ENCODE measurements at places on chromosomes 7 and 10.

GRCh38 chr7:44390701-44391100, 65.3 kb upstream of the CAMK2B start:
- no peak for DNase-seq

DNA sequence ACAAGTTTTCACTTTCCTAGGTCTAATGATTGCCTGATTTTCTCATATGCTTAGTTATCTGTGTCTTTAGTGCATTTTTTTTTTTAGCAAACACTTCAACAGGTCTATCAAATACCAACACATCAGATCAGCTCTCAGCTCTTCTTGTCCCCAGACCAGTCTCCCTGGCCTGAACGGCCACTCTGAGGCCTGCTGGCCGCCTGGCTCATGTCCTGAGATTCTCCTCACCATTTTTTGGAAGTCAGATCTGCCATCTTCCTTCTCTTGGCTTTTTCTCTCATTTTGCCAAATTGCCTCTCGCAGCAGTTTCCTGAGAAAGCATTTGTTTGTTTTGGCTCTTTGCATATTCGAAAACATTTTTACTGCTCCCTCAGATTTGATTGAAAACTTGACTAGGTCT, 29.3 kb downstream of the PPP2R2D start:
- DNase-seq: no peak

DNA sequence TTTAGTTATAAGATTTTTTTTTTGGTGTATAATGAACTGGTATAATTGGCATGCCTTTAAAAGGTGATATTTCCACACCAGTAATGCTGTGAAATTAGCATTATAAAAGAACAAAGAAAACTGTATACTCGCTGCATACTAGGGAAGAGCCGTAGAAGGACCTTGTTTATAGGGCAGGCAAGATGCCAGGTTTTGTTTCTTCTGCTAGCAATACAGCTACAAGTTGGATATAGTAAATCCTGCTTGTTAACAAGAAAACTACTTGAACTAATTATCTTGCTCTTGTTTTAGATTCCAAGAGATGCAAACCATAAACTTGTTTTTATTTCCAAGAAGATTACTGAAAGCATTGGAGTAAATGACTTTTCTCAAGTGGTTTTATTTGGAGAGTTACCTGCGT, 1.9 kb downstream of the DNAH11 start:
- DNase-seq: peak; percentile 22

DNA sequence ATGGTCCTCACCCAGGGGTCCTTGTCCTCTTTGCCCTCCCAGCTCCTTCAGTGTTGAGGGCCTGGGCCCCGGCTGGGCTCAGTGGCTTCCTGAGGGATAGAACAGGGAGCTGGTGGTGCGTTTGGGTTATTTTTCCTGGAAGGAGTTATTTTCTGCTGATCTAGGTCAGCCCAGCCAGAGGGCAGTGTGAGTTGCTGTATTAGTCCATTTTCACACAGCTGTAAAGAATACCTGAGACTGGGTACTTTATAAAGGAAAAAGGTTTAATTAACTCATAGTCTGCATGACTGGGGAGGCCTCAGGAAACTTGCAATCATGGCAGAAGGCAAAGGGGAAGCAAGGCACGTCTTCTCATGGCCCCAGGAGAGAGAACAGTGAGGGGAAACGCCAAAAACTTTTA, 122.4 kb upstream of the PCBD1 start:
- DNase-seq: no peak

- DNase-seq: no peak
These were observed 18.8 kb downstream of the AKR1B1 start for GRCh38 chr7:134440067-134440466.

DNA sequence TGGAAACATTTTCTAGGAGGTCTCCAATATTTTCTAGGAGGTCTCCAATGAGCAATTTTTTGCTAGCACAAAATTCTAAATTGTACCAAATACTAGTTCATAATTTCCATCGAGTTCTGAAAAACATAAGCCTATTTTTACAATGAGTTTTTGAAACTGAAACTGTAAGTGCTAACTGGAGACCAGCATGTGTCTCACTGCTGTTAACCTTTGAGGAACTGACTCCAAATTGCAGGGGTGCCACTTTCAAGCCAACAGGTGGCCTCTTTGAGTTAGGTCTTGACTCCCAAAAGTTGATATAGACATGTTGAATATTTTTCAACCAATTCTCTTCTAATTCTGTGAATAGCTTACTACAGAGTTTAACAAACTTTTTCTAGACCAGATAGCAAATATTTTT, 58.8 kb downstream of the CAV1 start:
- DNase-seq: peak; percentile 34

GRCh38 chr10:87761153-87761552, 56.9 kb downstream of the ATAD1 start:
- no peak for DNase-seq

GRCh38 chr7:142645777-142646176, 103.5 kb upstream of the PRSS1 start:
- no peak for DNase-seq

- no peak for DNase-seq
These were observed 608.0 kb upstream of the GALNT17 start for GRCh38 chr7:70523989-70524351.

- peak; percentile 41 for DNase-seq
These were observed 212.2 kb downstream of the CHRM2 start for GRCh38 chr7:137080516-137081203.

- DNase-seq: no peak
These were observed 711.7 kb downstream of the SORCS3 start for GRCh38 chr10:105352827-105353226.

GRCh38 chr7:116528008-116528789, 3.4 kb downstream of the CAV1 start:
- DNase-seq: peak; percentile 99

DNA sequence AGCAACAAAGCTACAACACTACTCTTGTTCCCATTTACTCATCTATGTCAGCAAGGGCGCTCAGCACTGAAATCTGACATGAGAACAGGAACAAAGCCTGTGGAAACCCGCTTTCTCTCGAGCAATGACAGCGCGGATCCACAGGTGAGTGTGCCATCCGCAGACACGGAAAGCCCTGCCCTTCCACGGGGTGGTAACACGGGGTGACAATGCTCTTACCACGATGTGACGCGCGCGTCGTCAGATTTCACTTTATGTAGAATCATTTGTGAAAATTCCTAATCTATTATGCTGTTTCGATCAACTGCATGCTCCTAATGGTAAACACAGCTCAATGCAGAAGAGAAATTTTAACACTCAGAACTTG, 34.4 kb downstream of the ZFAND2A start:
- no peak for DNase-seq

- no peak for DNase-seq
These were observed 23.8 kb upstream of the STARD3NL start for GRCh38 chr7:38154278-38154677.

DNA sequence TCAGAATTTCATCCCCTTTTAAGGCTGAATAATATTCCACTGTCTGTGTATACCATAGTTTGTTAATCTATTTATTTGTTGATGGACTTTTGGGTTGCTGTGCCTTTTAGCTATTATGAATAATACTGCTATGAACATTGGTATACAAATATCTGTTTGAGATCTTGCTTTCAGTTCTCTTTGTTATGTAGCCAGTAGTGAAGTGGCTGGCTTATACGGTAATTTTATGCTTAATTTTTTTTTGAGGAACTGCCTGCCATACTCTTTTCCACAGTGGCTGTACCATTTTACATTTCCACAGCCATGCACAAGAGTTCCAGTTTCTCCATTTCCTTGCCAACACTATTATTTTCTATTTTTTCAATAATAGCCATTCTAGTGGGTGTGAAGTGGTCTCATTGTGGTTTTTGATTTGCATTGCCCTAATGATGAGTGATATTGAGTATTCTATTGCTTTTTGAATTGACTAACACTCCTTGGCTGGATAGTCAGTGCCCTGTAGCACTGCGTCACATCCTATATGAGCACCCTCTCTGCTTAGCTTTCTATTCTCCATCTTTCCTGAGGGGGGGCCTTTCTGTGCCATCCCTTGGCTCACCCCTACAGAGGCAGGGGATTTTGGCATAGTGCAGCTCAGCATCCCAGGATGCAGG, 29.4 kb upstream of the RAPGEF5 start:
- DNase-seq: no peak

- no peak for DNase-seq
These were observed 137.9 kb downstream of the KLF6 start for GRCh38 chr10:3647074-3647473.

GRCh38 chr7:37945336-37945735, 24.9 kb downstream of the EPDR1 start:
- no peak for DNase-seq

GRCh38 chr7:127392182-127392565, 334 bp downstream of the ZNF800 start:
- DNase-seq: peak; percentile 67

GRCh38 chr7:27553273-27553672, 109.4 kb downstream of the HIBADH start:
- no peak for DNase-seq

- peak; percentile 76 for DNase-seq
These were observed 102.3 kb upstream of the PPIF start for GRCh38 chr10:79244841-79245504.

DNA sequence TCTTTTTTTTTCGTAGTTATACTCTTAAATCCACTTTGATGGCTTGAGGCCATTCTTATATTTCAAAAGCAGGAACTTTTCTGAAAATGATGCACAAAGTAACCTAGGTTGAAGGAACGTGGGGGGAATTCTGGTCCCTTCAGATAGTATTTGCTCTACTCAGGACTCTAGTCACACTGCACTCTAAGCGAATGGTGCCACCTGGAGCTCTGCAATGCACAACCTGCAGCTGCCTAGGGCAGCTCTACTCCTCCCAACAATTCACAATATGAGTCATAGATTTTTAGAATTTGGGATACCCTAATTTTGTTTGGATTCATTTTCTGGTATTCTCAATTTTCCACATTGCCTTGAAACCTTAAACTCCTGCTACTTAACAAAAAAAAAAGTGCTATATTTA, 17.3 kb downstream of the SYPL1 start:
- no peak for DNase-seq

DNA sequence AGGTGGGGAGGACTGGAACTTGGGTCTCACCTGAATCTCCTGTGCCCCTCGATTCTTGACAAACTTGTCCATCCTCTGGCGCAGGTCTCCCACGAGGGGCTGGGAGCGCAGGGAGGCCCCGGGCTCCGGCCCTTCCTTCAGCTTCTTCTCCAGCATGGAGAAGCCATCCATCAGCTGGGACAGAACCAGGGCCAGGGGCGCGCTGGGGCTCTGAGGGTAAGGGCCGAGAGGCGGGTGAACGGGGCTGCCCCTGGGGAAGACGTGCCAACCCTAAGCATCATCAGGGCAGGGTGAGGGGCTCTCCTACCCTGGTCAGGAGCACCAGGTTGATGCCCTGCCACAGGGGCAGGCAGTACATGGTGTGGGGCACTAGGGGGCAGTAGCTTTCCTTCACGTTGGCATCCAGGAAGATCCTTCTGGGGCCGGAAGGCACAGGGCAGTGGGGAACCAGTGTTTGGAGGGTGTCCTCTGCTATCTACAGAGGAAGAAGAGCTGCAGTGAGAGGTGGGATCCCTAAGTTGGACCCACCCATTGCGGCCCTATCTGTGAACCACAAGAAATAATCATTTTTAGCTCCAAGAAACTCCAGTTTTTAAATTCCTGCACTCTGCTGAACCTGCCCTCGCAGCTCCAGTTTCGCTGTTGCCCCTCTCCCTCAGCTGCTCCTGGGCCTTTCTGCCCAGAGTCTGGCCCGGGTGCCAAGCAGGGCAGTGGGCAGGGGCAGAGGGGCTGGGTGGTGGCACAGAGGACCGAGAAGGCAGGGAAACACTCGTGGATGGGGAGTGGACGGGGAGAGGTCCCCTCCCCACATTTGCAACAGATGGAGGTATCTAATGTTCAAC, 10.8 kb upstream of the PYROXD2 start:
- peak; percentile 19 for DNase-seq

DNA sequence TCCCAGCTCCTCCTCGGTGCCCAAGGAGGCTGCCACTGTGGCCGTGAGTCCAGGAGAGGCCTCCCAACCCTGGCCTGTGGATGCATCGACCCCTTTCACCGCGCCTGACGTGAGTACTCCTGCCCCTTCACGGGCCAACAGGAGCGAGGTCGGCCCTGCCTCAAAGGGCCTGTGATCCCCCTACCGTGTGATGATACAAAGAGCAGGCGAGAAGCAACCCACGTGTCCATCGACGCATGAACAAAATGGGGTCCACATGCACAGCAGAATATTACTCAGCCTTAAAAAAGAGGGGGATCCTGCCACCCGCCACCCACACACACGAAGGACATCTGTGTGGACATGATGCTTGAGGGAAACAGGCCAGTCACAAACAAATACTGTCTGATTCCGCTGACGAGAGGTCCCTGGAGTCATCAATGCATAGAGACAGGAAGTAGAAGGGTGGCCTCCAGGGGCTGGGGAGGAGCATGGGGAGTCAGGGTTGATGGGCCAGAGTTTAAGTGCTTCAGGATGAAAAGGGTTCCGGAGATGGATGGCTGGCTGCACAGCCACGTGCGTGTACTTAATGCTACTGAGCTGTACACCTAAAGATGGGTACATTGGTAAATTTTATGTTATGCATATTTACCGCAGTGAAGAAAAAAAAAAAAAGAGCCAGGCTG, 151.9 kb downstream of the PRKAG2 start:
- DNase-seq: no peak

DNA sequence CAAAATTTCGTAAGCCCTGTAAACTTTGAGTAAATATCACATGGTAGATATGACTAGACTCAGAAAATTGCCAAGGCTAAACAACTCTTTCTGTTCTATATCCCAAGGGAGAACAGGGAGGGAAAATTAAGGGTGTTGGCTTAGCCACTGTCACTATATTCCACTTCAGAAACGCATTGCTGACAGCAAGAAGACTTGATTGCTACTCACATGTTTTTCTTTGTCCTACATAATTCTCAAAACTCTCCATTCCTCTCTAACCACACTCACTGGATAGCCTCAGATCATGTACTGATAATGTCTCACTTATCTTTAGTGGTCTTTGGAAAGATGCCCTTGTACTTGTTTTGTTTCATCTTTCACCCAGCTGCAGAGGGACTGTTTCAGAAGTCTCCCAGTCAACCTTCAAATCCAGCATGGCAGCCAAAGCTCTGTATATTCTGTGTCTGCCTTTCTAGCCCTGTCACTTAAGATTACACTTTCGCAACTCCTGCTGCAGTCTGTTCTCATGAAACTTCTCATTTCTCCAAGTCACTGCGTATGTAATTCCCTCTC, 582.4 kb upstream of the FZD8 start:
- peak; percentile 89 for DNase-seq

GRCh38 chr7:50022991-50023390, 70.1 kb downstream of the ZPBP start:
- DNase-seq: no peak

DNA sequence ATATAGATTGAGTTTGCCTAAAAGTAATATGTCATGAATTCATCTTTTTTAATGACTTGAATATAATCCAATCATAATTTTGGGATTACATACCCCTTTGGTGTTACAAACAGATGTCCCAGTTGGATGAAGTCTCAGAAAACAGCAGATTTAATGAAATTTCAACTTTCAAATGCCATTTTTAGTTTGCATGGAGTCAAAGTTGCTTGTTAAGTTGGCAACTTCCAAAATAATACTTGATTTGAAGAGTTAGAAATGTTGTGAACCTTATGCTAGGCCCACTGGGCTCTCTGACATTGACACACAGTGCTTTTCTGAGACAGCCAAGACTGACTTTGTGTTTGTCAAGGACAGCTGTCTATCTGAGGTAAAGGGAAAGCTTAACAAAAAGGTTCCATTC, 248.1 kb downstream of the KIF20B start:
- DNase-seq: no peak

- DNase-seq: no peak
These were observed 116.5 kb upstream of the TNS3 start for GRCh38 chr7:47698386-47698785.

Measured in RPMI7951 (cell line).